H1 (cell line): ENCODE measurements at places on chromosomes 1 and 21.

GRCh38 chr1:110011527-110012041, 22.8 kb upstream of the STRIP1 start:
- H3K4me1 ChIP-seq: peaks cover 6% of the 10 kb centered on the region; the same call in 1 of the 2 replicates
- DNase-seq: no peak
- H3K27me3 ChIP-seq: no peaks in the 10 kb centered on the region
- no peak overlapping the region for H3K27ac ChIP-seq

GRCh38 chr1:239954836-239955235, 136.8 kb upstream of the FMN2 start:
- no peaks in the 10 kb centered on the region for H3K4me1 ChIP-seq
- no peaks in the 10 kb centered on the region for H3K36me3 ChIP-seq
- H3K4me3 ChIP-seq: no peak overlapping the region
- no peak overlapping the region for H3K27ac ChIP-seq
- no peak for DNase-seq
- no peaks in the 10 kb centered on the region for H3K27me3 ChIP-seq

DNA sequence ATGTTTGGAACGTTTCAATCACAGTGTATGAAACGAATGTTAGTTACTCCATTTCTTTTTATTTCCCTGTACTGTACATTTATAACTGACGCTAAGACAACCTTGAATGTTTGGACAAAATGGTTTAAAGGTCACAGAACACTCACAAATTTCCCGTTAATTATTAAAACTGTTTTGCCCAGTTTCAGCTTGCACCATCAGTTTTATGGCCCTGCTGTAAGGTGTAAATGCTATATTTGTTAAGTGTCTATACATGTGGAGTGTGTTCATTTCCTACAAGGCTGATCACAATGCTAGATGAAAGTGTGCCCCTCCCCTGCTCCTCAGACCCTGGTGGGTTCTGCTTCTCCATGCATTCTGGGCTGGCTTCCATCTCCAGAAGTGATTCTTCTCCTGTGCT, 57.9 kb upstream of the ETS2 start:
- no peak overlapping the region for H3K4me3 ChIP-seq
- no peak for DNase-seq
- no peak overlapping the region for H3K27ac ChIP-seq
- no peaks in the 10 kb centered on the region for H3K4me1 ChIP-seq
- no peaks in the 10 kb centered on the region for H3K27me3 ChIP-seq

DNA sequence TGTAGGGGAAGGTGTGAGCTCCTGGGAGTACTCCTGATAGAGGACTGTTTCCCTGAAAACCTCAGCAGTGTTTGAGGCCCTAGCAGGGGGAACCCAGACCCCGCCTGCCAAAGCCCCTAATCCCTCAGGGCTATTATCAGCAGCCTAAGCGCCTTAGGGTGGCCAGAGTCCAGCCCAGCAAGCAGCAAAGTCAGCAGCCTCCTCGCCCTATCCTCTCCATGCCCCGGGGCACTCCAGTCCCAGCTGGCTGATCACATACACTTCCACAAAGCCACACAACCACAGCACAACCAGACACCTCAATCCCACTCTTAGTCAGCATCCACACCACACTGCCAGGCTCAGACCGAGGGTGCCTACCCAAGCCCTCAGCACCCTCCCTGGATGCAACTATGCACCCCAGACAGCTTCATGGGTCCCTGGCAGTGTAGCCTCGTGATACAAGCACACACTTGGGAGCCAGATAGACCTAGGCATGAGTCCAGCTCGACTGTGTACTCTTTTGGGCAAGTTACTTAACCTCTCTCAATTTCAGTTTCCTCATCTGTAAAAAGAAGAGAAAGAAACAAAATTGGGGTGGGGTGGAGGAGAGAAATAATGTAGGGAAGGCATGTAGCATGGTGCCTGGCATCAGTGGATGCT, 7.1 kb downstream of the IGSF9 start:
- no peak overlapping the region for H3K4me3 ChIP-seq
- no peaks in the 10 kb centered on the region for H3K27me3 ChIP-seq
- peaks cover 9% of the 10 kb centered on the region for H3K4me1 ChIP-seq
- peaks cover 2% of the 10 kb centered on the region for H3K36me3 ChIP-seq
- DNase-seq: no peak
- no peak overlapping the region for H3K27ac ChIP-seq

- no peaks in the 10 kb centered on the region for H3K27me3 ChIP-seq
- H3K36me3 ChIP-seq: no peaks in the 10 kb centered on the region
- H3K27ac ChIP-seq: no peak overlapping the region; the same call in 1 of the 2 replicates
- H3K4me1 ChIP-seq: peaks cover 25% of the 10 kb centered on the region; the same call in 1 of the 2 replicates
- no peak for DNase-seq
Measured at GRCh38 chr1:2290595-2291510, 62.7 kb downstream of the SKI start.

GRCh38 chr1:2968471-2968881, 52.8 kb upstream of the ACTRT2 start:
- no peak overlapping the region for H3K27ac ChIP-seq
- no peaks in the 10 kb centered on the region for H3K4me1 ChIP-seq
- H3K27me3 ChIP-seq: no peaks in the 10 kb centered on the region

DNA sequence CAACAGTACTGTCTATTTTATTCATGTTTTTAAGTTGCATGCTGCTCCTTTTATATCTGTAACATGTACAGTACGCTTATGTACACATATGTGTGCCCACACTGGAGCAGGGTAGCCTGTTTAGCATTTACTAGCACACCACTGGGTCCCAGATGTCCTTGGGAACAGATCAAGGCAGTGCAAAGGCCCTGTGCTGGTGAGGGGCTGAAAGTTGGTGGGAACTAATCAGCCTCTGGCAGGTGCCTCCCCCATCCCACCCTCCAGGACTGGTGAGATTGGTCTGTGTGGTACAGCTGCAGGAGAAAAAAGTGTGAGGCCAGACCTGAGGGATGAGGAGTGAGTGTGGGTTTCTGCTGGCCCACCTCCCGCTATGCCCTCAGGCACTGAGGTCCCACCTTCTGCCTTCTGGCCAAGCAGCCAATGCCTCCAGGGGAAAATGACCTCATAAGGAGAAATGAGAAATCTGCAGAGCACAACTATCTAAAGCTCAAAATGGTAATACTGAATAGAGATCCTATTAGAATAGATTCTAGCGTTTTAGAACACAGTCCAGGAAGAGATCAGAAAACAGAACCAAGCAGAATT, 58.9 kb downstream of the POFUT2 start:
- H3K36me3 ChIP-seq: no peaks in the 10 kb centered on the region
- no peak overlapping the region for H3K4me3 ChIP-seq
- no peak overlapping the region for H3K27ac ChIP-seq
- H3K4me1 ChIP-seq: no peaks in the 10 kb centered on the region
- DNase-seq: no peak

GRCh38 chr1:20578062-20578461, 10.8 kb upstream of the CDA start:
- no peaks in the 10 kb centered on the region; the same call in 1 of the 2 replicates for H3K4me1 ChIP-seq
- no peak overlapping the region for H3K4me3 ChIP-seq
- H3K27me3 ChIP-seq: no peaks in the 10 kb centered on the region
- no peaks in the 10 kb centered on the region for H3K36me3 ChIP-seq
- H3K27ac ChIP-seq: no peak overlapping the region

DNA sequence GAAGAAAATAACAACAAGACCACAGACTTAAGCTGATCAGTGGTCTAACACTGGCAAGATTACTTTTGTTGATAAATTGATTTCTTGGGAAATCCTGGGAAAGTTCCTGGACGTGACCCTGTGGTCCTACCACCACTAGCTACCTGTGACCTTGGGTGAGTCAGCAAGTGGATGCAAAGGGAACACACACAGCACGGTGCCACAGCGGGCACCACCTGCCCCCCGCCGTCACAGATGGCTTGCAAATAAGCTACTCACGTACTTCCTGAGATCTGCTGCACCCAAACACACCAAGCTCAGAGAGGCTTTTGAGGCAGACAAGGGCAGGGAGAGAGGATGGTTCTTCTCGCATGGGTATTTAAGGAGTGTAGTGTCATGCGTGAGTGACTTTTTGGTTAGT, 12.7 kb downstream of the CFAP298 start:
- no peak overlapping the region for H3K4me3 ChIP-seq
- no peak for DNase-seq
- no peaks in the 10 kb centered on the region for H3K27me3 ChIP-seq
- peaks cover 14% of the 10 kb centered on the region for H3K4me1 ChIP-seq

GRCh38 chr1:207858281-207858680, 52.6 kb downstream of the CD34 start:
- no peaks in the 10 kb centered on the region for H3K36me3 ChIP-seq
- no peaks in the 10 kb centered on the region for H3K27me3 ChIP-seq
- no peak overlapping the region for H3K4me3 ChIP-seq
- no peaks in the 10 kb centered on the region for H3K4me1 ChIP-seq
- no peak overlapping the region for H3K27ac ChIP-seq

- no peak overlapping the region for H3K27ac ChIP-seq
- no peak overlapping the region for H3K4me3 ChIP-seq
- no peak for DNase-seq
Measured at GRCh38 chr1:86089765-86090164, 66.8 kb downstream of the COL24A1 start.

DNA sequence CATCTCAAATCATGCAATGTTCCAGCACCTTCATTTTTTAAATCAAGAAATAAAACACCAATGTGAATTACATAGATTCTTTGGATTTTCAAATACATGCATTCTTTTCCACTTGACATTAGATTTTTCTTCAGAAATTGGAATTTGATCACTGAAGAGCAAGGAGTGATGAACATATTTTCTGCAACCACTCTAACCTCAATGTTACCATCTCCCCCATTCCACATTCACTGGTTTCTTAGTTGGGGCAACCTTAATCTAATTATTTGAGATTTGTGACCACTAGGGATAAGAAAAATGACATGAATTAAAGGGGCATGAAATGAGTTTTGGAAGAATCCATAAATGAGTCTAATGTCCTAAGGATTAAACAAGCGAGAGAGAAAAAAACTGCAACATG, 168.7 kb upstream of the NR5A2 start:
- H3K27ac ChIP-seq: no peak overlapping the region
- peaks cover 4% of the 10 kb centered on the region for H3K4me1 ChIP-seq
- H3K4me3 ChIP-seq: no peak overlapping the region
- H3K36me3 ChIP-seq: no peaks in the 10 kb centered on the region

GRCh38 chr1:213698092-213698702, 289.6 kb upstream of the PROX1 start:
- no peaks in the 10 kb centered on the region for H3K36me3 ChIP-seq
- H3K27me3 ChIP-seq: no peaks in the 10 kb centered on the region
- H3K27ac ChIP-seq: no peak overlapping the region
- H3K4me1 ChIP-seq: no peaks in the 10 kb centered on the region
- no peak for DNase-seq

GRCh38 chr1:182235952-182236650, 155.5 kb downstream of the GLUL start:
- H3K27me3 ChIP-seq: no peaks in the 10 kb centered on the region
- no peak overlapping the region for H3K27ac ChIP-seq
- no peak overlapping the region for H3K4me3 ChIP-seq
- DNase-seq: no peak

- H3K4me1 ChIP-seq: peaks cover 21% of the 10 kb centered on the region
- H3K27ac ChIP-seq: no peak overlapping the region
- no peak overlapping the region for H3K4me3 ChIP-seq
- no peaks in the 10 kb centered on the region for H3K27me3 ChIP-seq
- H3K36me3 ChIP-seq: no peaks in the 10 kb centered on the region
Measured at GRCh38 chr1:230123280-230124185, 56.5 kb downstream of the GALNT2 start.

DNA sequence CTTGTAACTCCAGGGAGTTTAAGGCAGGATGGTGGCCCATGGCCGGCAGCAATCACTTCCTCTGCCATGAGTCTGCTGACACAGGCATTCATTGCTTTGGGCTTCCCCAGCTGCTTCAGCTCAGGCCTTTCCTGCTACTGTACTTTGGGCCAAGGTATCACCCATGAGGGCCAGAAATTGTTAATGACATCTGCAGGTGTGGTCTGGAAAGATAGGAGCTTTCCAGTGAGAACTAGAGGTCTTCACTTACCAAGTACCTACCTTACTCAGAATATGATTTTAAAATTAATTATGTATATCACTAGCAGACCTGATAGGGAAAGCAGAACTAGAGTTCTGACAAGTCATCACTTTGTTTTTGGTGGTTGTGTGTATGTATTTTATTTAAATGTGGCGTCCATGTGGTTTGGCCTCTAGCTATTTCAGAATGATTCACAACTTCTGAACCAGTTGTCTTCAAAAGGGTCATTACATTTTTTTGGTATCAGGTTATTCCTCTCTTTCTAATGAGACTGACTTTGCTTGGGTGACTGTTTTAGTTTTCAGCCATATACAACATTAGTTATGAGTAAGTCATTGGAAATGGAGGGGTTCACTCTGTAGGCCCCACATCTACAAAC, 2.7 kb downstream of the RGL1 start:
- DNase-seq: no peak
- H3K27ac ChIP-seq: no peak overlapping the region
- H3K36me3 ChIP-seq: no peaks in the 10 kb centered on the region
- no peak overlapping the region for H3K4me3 ChIP-seq
- H3K27me3 ChIP-seq: no peaks in the 10 kb centered on the region

GRCh38 chr21:36980280-36981048, 14.0 kb upstream of the HLCS start:
- peaks cover 3% of the 10 kb centered on the region; the same call in 1 of the 2 replicates for H3K27me3 ChIP-seq
- DNase-seq: no peak

- DNase-seq: no peak
- H3K4me3 ChIP-seq: no peak overlapping the region
- no peaks in the 10 kb centered on the region for H3K36me3 ChIP-seq
- no peaks in the 10 kb centered on the region for H3K4me1 ChIP-seq
- no peaks in the 10 kb centered on the region for H3K27me3 ChIP-seq
Measured at GRCh38 chr1:170806961-170807360, 128.4 kb upstream of the MROH9 start.

DNA sequence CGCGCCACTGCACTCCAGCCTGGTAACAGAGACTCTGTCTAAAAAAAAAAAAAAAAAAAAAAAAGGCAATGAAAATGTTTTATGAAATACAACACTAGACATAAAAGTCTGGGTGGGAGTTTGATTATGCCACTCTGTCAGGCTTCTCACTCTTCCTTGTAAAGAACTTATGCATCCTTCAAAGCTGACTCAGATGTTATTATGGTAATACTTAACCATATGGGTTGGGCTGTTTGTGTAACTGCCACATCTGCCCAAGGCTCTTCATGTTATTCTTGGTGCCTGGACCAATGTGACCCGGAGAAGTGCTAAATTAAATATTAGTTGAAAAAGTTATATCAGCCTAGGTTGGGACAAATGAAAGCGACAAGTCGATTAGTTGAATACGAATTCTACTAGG, 23.8 kb downstream of the FAM89A start:
- no peak overlapping the region for H3K27ac ChIP-seq
- peaks cover 2% of the 10 kb centered on the region; the same call in 1 of the 2 replicates for H3K4me1 ChIP-seq
- H3K36me3 ChIP-seq: no peaks in the 10 kb centered on the region
- H3K4me3 ChIP-seq: no peak overlapping the region

DNA sequence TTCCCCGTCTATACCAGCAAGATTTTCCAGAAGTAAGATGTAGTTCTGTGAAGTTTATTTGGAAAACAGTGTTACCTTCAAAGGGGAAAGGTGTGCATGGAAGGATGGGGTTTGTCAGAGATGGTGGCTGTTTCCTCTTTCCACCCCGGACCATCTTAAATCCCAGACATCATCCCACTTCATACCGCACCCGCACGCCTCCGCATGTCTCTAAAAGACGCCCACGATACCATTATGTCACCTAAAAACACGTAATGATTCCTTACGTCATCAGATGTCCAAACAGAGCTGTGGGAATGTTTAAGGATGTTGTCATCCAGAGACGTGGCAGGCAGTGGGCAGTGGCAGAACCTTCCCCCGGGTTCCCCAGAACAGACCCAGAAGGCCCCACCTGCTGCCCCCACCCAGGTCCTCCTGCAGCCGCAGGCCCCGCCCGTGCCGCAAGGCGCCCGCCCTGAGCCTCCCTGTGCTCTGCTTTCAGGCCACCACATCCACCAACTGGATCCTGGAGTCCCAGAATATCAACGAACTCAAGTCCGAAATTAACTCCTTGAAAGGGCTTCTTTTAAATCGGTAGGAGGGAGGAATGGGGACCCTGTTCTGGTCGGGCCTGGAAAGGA, 152.2 kb downstream of the PEX14 start:
- H3K27ac ChIP-seq: no peak overlapping the region
- no peak overlapping the region for H3K4me3 ChIP-seq
- no peaks in the 10 kb centered on the region for H3K36me3 ChIP-seq
- DNase-seq: no peak
- H3K4me1 ChIP-seq: peaks cover 5% of the 10 kb centered on the region
